CD8-positive, alpha-beta memory T cell (primary cell): ENCODE measurements at places on chromosomes 16 and 17.

DNA sequence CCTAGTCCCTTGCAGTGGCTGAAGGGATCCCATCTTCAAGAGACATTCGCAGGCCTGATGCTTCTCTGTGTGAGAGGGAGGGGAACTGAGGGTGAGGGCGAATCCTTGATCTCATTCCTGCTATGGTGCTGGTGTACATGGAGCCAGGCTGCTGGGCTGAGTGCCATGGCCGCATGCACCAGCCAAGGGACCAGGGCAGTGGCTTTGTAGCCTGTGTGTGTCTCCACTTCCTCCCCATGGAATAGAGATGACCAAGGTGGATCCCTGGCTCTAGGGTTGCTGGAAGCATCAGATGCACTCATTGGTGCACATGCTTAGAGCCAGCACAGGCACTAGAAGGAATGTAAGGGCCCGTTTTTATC is 195.0 kb downstream of the FOXL1 start:
- DNase-seq, result no peak

- DNase-seq, result no peak
Measured at GRCh38 chr16:9602189-9602588, 510.7 kb downstream of the HAPSTR1 start.

GRCh38 chr16:78292844-78293380 is 193.5 kb downstream of the WWOX start:
- no peak for DNase-seq

DNA sequence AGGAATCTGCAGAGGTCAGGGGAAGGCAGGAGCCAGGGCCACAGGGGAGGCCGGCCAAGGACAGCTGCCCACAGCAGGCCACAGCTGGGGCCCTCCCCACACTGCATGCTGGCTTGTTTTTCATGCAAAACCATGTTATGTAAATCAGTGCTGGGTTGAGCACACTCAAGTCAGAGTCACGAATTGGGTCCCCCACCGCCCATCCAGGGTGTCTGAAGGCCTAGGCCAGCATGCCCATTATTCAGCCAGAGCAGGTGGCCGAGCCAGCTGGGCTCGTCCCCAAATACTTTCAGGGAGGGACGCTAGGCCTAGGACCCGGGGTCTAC is 51.2 kb upstream of the TOB1 start:
- no peak for DNase-seq

- DNase-seq, result peak; percentile 74
Measured at GRCh38 chr17:2215616-2216364, 87.8 kb downstream of the SMG6 start.

- DNase-seq, result no peak
Measured at GRCh38 chr17:72466199-72466598, 345.4 kb downstream of the SOX9 start.

GRCh38 chr17:19937522-19937921 is 40.1 kb downstream of the AKAP10 start:
- DNase-seq, result no peak

- no peak for DNase-seq
Measured at GRCh38 chr16:87340198-87340597, 23.0 kb upstream of the C16orf95 start.

DNA sequence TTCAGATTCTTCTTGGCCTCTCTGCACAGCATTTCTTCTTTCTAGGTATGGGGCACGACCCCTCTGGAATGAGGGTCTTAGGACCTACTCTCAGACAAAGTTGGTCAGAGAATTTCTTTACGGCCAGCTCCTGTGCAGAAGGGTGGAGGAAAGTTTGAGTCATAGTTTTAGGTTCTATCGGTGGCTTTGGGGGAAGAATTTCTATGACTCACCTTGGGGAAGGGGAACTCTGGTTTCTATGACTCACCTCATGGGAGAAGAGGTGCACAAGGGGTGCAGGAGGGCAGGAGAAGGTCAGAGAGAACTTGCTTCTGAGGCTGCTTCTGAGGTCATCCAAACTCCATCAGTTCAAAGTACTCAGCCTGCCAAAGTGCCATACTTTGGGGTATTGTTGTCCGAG is 2.5 kb upstream of the ABCC12 start:
- no peak for DNase-seq
